ENCODE measurements at places on chromosomes 4 and X. TPM values are rescaled to one million over a fixed set of nuclear protein-coding genes. Genes with fewer than 3 reads are reported as not detected.

- H3K27me3 ChIP-seq: no peaks in the 10 kb centered on the region
- H3K4me3 ChIP-seq: no peak overlapping the region
- DNase-seq: no peak
- no peaks in the 10 kb centered on the region for H3K36me3 ChIP-seq
- no peak overlapping the region for H3K27ac ChIP-seq
- peaks cover 7% of the 10 kb centered on the region for H3K4me1 ChIP-seq
Measured at GRCh38 chr4:6951880-6952381, 42.3 kb downstream of the TBC1D14 start.

GRCh38 chrX:38109042-38109898, 102.9 kb downstream of the SYTL5 start:
- H3K27me3 ChIP-seq: no peaks in the 10 kb centered on the region
- H3K4me3 ChIP-seq: no peak overlapping the region
- H3K36me3 ChIP-seq: no peaks in the 10 kb centered on the region
- no peaks in the 10 kb centered on the region for H3K4me1 ChIP-seq
- H3K27ac ChIP-seq: no peak overlapping the region
- DNase-seq: no peak

DNA sequence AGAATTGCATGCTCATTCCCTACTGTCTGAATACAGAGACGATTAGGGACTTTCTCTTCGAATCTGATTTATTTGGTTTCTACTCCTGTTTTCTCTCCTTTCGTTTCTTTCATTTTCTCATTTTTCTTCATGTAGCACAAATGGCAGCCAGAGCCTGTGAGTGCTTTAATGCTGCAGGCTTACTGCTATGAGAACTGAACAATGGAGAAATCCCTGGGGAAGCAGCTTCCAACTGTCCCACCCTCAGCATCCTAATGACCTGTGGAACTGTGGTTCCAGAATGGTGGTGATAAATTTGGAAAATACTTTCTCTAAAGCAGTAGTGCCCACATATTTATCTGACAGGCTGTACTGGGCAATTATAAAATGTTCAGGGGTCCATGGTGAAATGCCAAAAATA, 930.4 kb downstream of the DMD start:
- no peaks in the 10 kb centered on the region for H3K27me3 ChIP-seq
- no peaks in the 10 kb centered on the region for H3K4me1 ChIP-seq
- no peak for DNase-seq
- no peak overlapping the region for H3K4me3 ChIP-seq
- H3K36me3 ChIP-seq: no peaks in the 10 kb centered on the region

DNA sequence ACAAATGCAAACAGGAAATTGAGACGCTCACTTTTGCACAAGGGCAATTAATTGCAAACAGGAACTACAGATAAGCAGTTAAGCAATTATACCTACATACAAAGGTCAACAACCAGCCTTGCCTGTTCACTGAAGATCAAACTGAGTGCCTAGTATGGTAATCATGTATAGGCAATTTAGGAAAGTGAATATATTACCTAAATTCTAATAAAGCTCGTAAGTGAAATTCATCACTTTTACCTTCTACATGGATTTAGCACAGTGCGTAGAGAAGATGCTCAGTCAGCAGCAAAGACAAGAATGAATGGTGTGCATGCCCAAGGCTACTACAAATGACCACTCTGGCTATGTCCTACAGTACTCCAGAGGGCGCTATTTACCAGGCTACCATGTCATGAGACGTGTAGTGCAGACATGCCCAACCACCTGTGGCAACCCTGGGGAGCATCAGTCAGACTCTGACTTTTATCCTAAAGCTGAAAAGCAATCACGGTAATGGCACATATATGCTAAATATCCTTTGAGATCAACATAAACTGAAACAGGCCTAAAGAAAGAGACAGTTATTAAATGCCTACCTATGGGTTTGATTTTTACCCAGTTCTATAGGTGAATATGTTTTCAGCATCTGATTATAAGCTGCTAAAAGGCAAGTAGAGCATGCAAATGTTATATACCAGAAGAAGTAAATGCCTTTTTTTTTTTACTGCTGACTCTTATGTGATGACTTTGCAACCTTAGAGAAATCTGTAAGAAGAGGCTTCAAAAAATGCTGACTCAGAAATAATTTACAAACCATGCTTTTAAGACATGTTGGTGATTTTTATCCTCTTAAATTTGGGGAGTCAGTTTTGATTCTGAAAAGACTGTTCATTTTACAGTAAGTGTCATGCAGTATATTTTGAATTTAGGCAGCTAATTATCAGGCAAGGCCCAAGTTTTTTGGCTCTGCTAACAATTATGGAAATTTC, 178.0 kb downstream of the PPP3CA start:
- no peak overlapping the region for H3K27ac ChIP-seq
- no peak for DNase-seq
- no peak overlapping the region for H3K4me3 ChIP-seq
- no peaks in the 10 kb centered on the region for H3K27me3 ChIP-seq
- no peaks in the 10 kb centered on the region for H3K36me3 ChIP-seq

DNA sequence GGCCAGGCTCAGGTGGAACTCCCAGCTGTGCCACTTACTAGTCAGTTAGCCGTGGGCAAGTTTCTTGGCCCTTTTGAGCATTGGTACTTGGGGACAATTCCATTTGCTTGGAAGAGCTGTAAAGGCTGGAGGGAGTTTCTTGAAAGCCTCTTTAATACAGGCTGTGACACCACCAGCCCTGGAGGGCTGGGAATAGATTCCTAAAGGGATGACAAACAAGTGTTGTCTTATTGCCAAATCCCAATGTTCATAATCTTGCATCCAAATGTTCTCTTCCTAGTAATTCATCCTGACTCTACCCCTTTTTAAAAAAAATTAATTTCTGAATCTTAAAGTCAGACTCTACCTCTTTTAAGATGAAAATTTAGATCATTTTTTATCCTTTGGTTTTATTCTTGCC, 14.6 kb upstream of the MED28 start:
- no peak overlapping the region for H3K4me3 ChIP-seq
- H3K27me3 ChIP-seq: no peaks in the 10 kb centered on the region
- no peak overlapping the region for H3K27ac ChIP-seq
- no peaks in the 10 kb centered on the region for H3K4me1 ChIP-seq

DNA sequence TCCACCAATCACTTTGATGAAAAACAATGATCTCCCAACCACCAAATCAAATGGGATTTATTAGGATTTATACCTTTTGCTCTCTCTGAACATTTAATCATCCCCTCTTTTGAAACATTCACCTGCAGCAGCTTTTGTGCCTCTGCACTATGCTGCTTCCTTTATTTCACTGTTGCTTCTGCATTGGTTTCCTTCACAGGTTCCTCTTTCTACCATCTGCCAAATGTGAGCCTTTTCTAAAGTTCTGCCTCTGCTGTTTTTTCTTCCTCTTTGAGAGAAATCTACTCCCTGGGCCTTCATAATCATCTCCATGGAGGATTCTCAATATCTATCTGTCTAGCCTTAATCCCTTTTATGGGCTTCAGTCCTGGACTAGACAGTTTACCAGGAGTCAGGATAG, 24.7 kb downstream of the CUL4B start:
- no peaks in the 10 kb centered on the region for H3K4me1 ChIP-seq
- no peak overlapping the region for H3K27ac ChIP-seq
- DNase-seq: no peak
- peaks cover 17% of the 10 kb centered on the region for H3K36me3 ChIP-seq
- no peak overlapping the region for H3K4me3 ChIP-seq

DNA sequence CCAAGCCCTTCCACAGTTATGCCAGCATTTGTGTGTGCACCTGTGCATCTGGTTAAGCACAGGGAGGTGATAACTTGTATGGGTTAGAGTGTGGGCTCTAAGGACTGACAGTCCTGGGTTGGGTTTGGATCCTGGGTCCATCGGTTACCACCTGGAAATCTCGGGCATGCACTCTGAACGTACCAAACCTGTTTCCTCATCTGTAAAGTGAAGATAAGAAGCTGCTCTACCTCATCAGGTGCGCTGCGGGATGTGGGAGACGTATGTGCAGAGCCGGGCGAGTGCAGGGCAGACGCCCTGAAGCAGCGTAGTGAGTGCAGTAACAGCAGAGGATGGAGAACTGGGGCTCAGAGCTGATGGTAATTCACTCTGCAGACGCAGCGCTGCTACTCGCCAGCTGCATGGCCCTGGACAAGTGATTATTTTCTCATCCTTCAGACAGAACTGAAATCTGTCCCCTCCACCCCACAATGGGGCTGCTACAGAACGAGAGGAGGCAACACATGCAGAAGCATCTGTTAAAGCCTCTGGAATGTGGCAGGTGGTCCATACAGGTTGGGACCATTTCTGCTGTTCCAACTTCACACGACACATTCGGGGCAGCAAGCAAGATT, 64.4 kb downstream of the HADH start:
- H3K4me1 ChIP-seq: no peaks in the 10 kb centered on the region
- no peak overlapping the region for H3K27ac ChIP-seq
- no peaks in the 10 kb centered on the region for H3K27me3 ChIP-seq
- H3K36me3 ChIP-seq: no peaks in the 10 kb centered on the region

- H3K36me3 ChIP-seq: no peaks in the 10 kb centered on the region
- H3K27me3 ChIP-seq: no peaks in the 10 kb centered on the region
- DNase-seq: no peak
- H3K4me3 ChIP-seq: no peak overlapping the region
- H3K27ac ChIP-seq: no peak overlapping the region
- H3K4me1 ChIP-seq: no peaks in the 10 kb centered on the region
Measured at GRCh38 chrX:43025806-43026315, 247.9 kb upstream of the PPP1R2C start.

Gene RHOH
- not detected for total RNA-seq

Gene UGT2B10
- total RNA-seq: not detected

Gene SH2D1A
- not detected for total RNA-seq

Gene GSPT2
- total RNA-seq: 2.9 TPM

Gene TKTL2
- total RNA-seq: not detected
